ENCODE measurements at places on chromosomes 7 and 10.

GRCh38 chr10:131223422-131223821 lies 88.1 kb downstream of the TCERG1L start:
- no peak for DNase-seq

DNA sequence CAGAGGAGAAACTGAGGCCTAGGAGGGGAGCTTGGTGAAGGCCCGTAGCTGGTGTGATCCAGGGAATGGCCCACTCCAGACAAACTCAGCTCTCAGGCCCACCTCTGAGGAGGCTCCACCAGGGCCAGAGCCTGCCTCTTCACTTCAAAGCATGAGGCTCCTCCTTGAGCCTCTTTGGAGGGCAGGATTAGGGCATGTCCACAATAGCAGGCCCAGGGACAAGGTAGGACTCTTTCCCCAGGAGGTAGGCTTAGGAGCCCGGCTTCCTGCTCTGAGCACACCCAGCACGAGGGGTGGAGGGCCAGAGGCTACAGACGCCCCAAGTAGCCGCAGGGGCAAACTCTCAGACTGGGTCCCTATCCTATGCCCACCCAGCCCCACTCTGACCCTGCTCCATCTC lies 164.6 kb upstream of the ZMIZ1 start:
- DNase-seq, result no peak

GRCh38 chr7:156892081-156892800 lies 742 bp downstream of the LMBR1 start:
- DNase-seq, result peak; percentile 32

GRCh38 chr10:48245977-48246376 lies 28.5 kb downstream of the FRMPD2 start:
- DNase-seq, result no peak

DNA sequence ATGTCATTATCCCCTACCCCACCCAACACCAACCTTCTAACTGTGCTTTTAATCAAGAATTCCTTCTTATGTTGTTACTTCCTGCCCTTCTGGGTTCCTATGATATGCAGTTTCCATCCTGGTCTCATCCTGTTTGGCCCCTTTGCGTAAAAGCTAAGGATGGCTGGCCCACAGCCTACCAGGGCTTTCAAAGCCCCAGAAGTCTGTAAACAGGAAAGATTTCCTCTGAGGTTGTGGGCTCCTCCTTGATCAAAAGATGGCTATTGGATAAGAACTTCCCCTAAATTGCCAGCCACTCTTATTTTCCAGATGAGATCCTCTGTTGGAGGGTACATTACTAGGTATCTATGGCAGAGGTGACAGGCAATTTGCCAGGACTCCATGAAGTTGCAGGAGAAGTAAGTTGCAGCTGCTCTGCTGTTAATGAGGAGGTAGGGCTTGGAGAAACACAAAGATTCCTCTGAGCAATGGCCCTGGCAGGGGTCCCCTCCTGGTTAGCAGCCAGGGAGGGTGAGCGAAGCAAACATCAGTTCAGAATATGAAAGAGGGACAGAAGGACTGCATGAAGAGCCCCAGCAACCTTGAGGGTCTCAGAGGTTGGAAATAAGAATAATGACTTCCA lies 32.1 kb downstream of the NRP1 start:
- no peak for DNase-seq

DNA sequence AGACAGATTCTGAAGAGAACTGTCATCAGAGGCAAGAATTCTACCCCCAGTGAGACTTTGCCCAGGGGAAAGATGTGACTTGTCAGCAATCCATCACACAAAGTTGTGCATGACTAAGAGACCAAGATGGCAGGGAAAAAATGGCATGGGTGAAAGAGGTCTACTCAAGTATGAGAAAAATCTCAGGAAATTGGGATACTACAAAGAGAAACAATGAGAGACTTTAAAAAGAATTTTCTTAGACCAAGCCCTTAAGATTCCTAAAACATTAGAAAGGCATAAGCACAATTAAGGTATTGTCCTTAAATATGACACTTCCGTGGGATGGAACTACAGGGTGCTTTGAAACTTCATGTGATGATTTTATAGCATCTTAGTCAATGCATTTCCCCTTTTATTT lies 45.6 kb upstream of the PDE1C start:
- peak; percentile 97 for DNase-seq
